Natural killer cell (primary cell): ENCODE measurements at places on chromosomes 12 and 14. TPM values are rescaled to one million over a fixed set of nuclear protein-coding genes. Genes with fewer than 3 reads are reported as not detected.

DNA sequence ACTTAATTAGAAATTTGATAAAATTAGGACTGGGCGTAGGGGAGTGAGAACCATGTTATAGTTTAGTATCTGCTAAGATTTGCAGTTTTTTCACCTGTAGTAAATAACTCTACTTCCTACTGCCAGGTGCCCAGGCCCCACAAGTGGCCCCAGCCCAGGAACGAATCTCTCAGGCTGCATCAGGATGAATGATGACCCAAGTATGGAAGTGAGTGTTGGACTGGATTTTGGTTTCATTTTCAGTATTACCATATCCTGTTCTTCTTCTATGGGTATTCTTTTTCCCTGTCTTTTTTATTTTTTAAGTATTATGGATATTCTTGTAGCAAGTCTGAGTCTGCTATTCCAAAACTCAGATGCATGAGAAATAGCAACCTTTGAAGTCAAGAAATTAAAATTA lies 120.3 kb upstream of the BCAT1 start:
- H3K27me3 ChIP-seq, result no peaks in the 10 kb centered on the region
- H3K4me1 ChIP-seq, result no peaks in the 10 kb centered on the region
- H3K4me3 ChIP-seq, result no peak overlapping the region
- H3K36me3 ChIP-seq, result peaks cover 81% of the 10 kb centered on the region

- no peaks in the 10 kb centered on the region for H3K27me3 ChIP-seq
- no peaks in the 10 kb centered on the region for H3K36me3 ChIP-seq
- no peak overlapping the region for H3K4me3 ChIP-seq
- no peaks in the 10 kb centered on the region for H3K4me1 ChIP-seq
- no peak for DNase-seq
- H3K27ac ChIP-seq, result no peak overlapping the region
These were observed 20.1 kb upstream of the PPFIA2 start for GRCh38 chr12:81779216-81779615.

DNA sequence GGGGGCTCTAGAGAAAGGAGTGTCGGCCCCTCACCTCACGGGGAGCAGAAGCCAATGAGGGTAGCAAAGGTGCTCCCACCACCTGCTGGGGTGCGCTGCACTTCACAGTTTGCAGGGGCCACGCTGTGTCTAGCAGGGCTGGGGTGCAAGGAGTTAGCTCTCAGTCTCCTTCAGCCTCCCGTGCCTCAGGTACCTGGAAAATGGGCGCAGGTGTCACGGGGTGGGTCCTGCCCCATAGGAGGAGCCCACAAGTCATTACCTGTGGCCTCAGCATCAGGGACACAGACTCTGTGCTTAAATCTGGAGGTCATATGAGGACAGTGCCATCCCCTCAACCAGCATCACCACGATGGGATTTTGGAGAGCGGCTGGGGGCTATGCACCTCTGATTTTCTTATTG lies 326.7 kb downstream of the ADGRD1 start:
- H3K36me3 ChIP-seq, result no peaks in the 10 kb centered on the region
- no peak overlapping the region for H3K4me3 ChIP-seq
- H3K4me1 ChIP-seq, result no peaks in the 10 kb centered on the region
- DNase-seq, result no peak
- no peak overlapping the region for H3K27ac ChIP-seq

RERGL gene
- total RNA-seq, result not detected

DTX1 gene
- total RNA-seq, result 4.2 TPM

NKX2-1 gene
- not detected for total RNA-seq
